Esophagus mucosa (tissue), 1 donor: ENCODE measurements at places on chromosomes 4 and X. TPM values are rescaled to one million over a fixed set of nuclear protein-coding genes. Genes with fewer than 3 reads are reported as not detected.

DNA sequence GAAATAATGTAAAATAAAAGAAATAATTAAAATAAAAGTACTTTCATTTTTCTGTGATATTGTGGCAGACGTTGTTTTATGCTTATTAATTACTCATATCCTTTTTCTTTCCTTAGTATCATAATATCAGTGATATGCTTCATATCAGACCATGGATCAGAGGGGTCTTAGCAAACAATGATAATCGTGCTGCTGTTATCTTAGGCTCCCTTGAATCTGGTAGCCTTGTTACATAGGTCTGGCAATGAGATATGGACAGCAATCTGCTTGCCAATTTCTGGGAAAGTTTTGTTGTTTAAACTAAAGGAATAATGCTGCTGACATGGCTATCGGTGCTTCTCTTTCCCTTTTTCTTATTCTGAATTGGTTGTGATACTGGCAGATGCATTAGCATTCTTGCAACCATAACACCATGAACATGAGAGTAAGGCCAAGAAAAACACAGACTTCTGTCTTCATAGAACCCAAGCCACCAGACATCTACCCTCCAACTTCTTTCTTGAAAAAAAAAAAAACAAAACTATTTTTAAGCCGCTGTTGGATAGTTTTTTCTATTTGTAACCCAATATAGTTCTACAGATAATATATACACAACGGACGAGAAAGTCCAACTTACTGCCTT lies 16.4 kb downstream of the EPHA5 start:
- ATAC-seq: no peak

DNA sequence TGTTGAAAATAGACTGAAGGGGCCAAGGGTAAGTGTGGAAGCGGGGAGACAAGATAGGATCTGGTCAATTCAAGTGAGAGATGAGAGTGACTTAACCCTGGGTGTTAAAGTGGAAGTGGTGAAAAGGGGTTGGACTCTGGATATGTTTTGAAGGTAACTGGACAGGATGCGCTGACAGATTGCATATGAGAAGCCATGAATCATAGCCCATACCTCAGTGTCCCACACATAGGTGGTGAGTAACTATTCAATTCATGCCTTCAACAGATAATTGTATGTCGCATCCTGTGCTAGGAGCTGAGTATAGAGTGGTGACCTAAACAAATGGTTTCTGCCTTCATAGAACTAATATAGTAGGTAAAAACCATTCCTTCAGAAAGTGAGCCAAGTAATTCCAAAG lies 76.7 kb downstream of the KLHL34 start:
- no peak for ATAC-seq

GRCh38 chrX:31706466-31706865 lies 634.6 kb upstream of the FTHL17 start:
- no peak for ATAC-seq

DNA sequence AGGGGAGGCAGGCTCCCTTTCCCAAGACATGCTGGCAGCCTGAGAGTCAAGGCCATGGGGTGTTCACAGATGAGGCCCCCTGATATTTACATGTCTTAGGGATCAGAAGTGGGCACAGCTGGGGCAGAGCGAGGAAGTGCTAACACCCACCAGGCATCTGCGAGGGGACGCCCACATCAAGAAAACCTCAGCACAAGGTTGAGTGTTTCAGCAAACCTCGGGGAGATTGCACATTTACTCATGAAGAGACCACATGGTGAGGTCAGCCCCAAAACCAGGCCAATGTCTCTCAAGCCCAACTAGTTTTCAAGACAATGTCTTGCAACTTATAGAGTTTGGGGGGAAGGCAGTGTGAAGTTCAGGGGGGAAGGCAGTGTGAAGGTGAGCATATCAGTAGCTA lies 55.2 kb downstream of the CLNK start:
- ATAC-seq: no peak

GRCh38 chrX:95382799-95383198 lies 1301.8 kb upstream of the DIAPH2 start:
- ATAC-seq: peak; percentile 94

- no peak for ATAC-seq
These were observed 271.1 kb downstream of the DCAF12L2 start for GRCh38 chrX:125894947-125895346.

DNA sequence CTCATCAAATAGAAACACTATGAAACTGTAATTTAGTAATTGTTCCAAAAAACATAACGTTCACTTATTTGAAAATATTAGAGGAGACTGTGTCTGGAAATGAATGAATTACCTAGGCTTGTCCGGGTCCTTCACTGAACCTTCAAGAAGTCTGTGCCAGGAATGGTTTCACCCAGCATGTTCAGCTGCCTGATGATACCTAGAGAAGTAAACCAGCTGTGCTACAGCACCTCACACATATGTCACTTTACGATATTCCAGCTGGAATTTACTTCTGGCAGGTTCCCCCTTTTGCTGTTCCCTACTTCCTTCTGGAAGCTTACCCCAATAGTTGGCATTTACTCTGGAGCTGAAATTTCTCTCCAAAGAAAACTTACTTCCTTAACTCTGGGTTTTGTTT lies 906.5 kb downstream of the FAT4 start:
- no peak for ATAC-seq

GRCh38 chr4:188495169-188495568 lies 355.9 kb downstream of the TRIML1 start:
- ATAC-seq: no peak

GRCh38 chr4:65924843-65925242 lies 254.6 kb upstream of the EPHA5 start:
- ATAC-seq: no peak

- ATAC-seq: no peak
These were observed 237.8 kb upstream of the ADGRL3 start for GRCh38 chr4:60962286-60962685.

DNA sequence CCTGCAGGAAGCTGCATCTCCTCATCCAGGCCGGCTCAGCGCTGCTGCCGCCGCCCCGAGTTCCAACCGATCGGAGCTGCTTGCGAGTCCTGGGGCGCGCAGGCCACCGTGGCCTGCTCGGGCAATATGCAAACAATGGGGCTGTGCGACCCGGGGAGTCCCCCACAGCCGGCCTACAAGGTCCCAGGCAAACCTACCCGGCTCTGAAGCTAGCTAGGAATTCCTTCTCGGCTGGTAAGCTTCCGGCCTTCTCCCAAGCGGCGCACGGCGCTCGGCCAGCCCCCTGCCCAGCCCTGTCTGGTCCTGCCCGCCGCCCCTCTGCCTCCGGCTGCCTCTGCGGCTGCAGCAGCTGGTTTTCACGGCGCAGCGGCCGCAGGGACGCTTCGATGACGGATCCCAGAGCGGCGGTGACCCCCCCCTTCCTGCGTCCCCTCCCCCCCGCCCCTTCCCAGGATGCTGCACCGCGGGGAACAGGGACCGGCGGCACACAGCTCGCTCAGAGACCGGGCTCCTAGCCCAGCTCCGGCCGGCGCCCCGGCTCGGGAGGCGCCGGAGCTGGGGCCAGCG lies 59.4 kb downstream of the TSC22D3 start:
- peak; percentile 6 for ATAC-seq

DNA sequence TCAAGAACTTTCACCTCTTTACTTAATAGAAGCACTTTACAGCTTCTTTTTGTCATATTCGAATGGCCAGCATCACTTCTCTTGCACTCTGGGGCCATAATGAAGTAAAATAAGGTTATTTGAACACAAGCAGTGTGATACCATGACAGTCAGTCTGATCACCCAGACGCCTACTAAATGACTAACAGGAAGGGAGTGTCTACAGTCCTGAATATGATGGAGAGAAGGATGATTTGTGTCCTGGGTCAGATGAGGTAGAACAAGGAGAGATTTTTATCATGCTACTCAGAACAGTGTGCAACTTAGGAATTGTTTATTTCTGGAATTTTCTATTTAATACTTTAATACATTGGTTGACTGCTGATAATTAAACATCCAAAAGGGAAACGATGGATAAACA lies 284.2 kb upstream of the F9 start:
- no peak for ATAC-seq

- ATAC-seq: no peak
These were observed 13.8 kb upstream of the PLAC1 start for GRCh38 chrX:134672101-134672500.

- ATAC-seq: no peak
These were observed 211.9 kb upstream of the KIT start for GRCh38 chr4:54445866-54446265.

DNA sequence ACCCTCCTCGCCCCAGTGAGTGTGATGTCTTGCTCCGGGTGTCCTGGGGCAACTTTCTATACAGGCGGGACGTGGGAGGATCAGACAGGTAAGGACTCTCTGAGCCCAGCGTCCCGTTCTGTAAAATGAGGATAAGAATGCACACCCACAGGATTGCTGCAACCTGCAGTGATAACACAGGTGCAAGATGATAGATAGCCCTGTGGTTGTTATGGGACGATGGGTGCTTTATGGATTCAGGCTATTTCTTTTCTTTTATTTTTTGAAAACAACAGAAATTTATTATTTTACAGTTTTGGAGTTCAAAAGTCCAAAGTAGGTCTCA lies 28.6 kb downstream of the BEX3 start:
- no peak for ATAC-seq

DNA sequence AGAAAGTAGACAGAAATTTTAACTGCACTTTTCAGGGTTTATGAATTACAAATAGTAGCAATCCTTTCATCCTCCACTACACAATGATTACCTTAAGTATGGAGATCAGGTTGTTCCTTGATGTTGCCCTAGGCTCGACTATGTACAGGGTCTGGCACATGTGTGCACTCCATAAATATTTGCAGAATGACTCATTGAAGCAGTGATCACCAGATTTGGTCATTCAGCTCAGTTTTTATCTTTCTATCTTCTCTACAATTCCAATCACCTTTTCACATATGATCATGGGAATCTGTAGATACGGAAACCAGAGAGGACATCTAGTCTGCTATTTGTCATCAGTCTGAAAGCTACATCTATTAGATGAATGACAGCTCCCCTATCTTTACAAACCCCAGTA lies 171.7 kb upstream of the HCCS start:
- no peak for ATAC-seq

DNA sequence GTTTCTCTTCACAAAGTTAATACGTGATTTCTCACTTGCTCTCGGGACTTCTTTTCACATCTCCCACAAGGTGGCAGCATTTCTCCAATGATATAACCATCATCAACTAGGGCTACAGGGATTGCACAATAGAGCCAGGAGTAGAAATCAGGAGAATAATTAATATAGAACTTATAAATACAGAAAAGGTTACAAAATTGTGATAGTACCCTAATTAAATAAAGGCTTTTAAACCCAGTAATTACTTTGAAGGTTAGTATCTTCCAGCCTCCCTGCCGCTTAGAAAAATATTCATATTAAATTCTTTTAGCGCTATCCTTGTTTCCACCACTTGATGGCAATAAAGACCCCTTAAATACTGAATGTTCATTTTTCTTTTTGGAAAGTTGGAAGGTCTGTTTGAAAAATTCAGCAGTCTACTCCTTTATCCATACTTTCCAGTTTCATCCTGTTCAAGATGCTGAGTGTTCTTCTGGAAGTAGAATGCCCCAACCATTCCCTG lies 65.8 kb downstream of the RASGEF1B start:
- peak; percentile 71 for ATAC-seq

DNA sequence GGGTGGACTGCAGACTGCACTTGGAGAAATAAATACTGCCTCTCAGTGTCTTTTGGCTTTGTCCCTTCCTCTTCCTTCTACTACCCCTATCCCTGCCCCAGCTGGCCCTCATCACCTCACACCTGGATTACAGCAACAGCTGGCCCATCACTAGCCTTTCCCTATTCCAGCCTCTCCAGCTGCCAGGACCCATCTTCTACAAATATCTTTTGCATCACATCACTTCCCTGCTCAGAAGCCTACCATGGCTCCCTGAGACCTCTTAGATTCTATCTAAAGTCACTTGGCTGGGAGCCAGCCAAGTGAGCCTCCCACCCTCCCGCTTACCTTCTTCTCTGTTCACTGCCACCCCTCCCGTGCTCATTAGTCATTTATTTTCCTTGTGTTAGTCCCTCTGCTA lies 66.8 kb downstream of the TSC22D3 start:
- ATAC-seq: no peak

- peak; percentile 90 for ATAC-seq
These were observed 58.6 kb upstream of the ZC4H2 start for GRCh38 chrX:65034668-65035445.

DNA sequence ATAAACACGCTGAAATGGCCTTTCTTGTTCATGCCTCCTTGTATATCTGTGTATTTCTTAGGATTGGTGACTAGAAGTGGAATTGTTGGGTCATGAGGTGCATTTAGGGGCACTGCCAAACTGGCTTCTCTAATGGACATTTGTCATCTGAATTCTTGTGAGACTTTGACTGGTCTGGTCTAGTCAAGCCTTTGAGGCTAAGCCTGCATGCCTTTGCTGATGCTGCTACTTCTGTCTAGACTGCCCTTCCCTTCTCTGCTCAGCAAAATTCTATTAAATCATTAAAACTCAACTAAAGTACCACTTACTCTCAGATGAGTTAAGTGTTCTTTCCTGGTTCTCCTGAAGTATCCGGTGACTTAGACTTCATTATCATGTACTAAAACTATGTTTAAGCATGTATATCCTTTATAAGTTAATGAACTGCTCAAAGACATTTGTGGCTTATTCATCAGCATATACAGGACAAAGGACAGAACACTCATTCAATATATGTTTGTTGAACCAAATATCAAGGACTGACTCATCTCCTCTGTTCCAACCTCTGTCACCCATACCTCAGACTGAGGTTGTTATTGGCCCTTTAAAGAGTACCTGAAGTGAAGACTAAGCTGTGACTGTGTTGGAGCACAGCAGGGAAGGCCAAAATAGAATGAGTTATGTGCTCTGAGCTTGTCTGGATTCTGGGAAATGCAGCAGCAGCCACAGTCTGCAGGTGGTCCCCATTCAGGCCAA lies 9.0 kb downstream of the TCEAL1 start:
- no peak for ATAC-seq

DNA sequence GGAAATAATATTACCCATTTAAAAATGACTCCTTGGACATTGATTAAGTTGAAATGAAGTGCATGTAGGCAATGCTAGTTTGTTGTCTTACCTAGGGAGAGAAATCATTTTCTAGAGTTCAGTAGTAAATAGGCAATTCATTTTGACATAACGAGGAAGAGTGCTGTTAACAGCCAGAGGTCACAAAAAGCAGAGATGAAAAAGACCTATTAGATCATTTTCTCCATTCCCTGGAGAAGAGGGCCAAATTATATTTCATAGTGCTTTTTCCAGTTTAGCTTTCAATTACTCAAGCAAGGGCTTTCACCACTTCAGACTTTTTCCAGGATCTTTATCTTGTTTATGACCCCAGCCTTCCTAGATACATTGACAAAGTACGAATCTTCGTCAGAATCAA lies 374.3 kb upstream of the GALNT7 start:
- no peak for ATAC-seq

- no peak for ATAC-seq
These were observed 325.4 kb upstream of the SMIM31 start for GRCh38 chr4:164428561-164428960.

Gene UBQLN2
- 31.9 TPM for total RNA-seq

Gene SHOX
- not detected for total RNA-seq

Gene MXRA5
- 3.9 TPM for total RNA-seq

Gene MAGEA10
- total RNA-seq: not detected

Gene UNC5C
- 0.16 TPM for total RNA-seq

Gene NAP1L5
- 1.0 TPM for total RNA-seq

Gene CENPVL1
- not detected for total RNA-seq

Gene SPIN4
- total RNA-seq: 8.4 TPM
